ENCODE measurements at places on chromosomes 5 and 9.

- DNase-seq, result no peak
These were observed 160.2 kb downstream of the MED10 start for GRCh38 chr5:6218116-6218515.

- DNase-seq, result no peak
These were observed 200.5 kb upstream of the GAS1 start for GRCh38 chr9:87147839-87148238.

DNA sequence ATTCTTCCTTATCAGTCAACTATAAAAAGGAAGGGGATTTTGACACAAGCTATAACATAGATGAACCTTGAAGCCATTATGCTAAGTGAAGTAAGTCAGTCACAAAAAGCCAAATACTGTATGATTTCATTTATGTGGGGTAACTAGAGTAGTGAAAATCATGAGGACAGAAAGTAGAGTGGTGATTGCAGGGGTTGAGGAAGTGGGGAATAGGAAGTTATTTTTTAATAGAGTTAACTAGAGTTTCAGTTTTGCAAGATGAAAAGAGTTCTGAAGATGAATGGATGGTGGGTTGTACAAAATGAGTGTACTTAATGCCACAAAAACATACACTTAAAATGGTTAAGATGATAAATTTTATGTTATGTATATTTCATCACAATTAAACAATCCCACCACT lies 65.4 kb upstream of the FAM174A start:
- no peak for DNase-seq

DNA sequence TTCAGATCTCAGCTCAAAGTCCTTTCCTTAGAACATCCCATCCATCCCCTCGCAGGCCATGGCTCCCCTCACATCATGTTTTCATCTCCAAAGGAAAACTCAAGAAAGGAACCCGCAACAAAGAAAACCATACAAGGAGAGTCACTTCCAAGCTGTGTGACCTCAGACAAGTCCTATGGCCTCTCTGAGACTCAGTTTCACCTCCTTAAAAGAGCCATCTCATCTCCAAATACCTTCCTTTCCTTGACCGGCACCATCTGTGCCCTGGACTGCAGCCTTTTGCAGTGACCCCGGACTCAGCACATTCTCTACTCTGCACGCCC lies 10.7 kb downstream of the CORO2A start:
- DNase-seq, result no peak

DNA sequence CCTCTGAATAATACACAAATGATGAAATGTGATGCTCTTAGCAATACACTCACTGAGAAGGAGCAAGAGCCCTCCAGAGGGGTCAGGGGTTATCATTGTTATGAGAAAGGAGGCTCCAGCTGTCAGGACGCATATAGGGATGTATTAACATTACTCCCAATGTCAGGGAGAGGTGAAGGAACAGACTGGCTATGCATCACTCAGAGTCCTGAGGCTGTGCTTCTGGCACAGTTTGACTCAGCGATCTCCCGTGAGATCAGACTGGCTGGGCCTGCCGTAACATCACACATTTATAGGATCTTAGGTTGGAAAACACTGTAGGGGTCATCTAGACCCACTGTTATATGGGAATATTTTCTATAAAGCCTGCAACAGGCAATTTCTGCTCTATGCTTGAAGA lies 226.5 kb upstream of the GLRA1 start:
- no peak for DNase-seq

DNA sequence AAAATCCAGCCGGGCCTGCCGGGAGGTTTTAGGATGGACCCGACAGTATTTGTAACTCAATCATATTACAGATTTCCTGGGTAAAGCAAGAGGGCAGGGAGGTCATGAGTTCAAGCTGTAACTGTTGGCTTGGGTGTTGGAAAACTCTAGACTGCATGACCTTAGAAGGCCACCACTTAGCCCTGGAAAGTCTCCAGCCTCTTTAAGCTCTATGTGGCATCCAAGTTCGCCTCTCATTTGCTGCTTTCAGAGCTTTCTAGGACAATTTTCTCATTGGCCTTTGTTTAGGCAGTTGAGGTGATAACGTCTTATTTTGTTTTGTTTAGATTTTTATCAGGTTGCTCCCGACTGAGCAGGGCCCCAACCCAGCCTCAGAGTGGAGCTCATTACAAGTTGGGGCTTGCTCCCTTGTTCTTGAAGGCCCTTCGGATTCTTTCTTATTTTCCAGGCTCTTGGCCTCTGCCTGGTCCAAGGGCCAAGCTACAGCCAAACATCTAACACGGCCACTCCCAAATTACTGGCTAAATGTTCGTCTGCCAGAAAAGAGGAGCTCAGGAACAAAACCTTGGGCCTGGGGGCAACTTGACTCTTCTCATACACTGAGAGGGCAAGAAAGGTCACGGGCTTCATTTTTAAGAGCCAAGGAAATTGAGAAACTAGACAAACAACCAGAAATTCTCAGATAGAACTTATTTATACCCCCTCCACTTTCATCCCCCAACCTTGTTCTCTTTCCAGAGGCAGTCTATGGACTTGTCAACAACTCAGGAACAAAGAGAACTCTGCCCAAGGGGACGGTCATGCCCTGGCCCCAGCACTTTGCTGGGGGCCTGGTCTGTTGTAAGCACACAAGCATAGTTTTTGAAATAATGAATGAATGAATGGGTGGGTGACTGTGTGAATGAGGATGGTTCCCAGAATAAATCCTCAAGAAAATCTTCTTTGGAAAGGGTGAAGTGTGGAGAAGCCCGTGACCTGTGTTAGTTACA lies 526.9 kb downstream of the BNC2 start:
- DNase-seq, result no peak

DNA sequence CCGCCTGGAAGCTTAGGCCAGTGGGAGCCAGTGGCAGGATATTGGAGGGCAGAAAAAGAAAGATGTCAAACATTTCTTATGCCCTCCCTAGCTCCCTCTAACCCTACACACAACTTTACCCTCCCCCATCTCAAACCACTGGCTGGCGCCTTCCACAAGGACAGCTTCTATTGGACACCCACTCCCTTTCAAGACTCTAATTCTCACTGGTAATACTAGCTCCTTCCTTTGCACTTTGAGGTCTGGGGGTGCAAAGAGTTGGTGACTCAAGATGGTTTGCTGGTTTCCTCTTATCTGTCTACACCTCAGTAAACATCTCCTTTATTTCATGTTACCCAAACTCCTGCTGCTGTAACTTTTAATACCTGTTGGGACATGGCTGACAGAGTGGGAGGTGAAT lies 11.6 kb upstream of the ITGA1 start:
- peak; percentile 22 for DNase-seq

GRCh38 chr5:150148117-150148927 lies 7.3 kb downstream of the PDGFRB start:
- DNase-seq, result no peak

GRCh38 chr9:110192531-110193261 lies 15.3 kb downstream of the C9orf152 start:
- no peak for DNase-seq

- no peak for DNase-seq
These were observed 233.8 kb downstream of the CCDC171 start for GRCh38 chr9:15786616-15787015.

- DNase-seq, result no peak
These were observed 159.2 kb downstream of the FRMD3 start for GRCh38 chr9:83379045-83379444.

DNA sequence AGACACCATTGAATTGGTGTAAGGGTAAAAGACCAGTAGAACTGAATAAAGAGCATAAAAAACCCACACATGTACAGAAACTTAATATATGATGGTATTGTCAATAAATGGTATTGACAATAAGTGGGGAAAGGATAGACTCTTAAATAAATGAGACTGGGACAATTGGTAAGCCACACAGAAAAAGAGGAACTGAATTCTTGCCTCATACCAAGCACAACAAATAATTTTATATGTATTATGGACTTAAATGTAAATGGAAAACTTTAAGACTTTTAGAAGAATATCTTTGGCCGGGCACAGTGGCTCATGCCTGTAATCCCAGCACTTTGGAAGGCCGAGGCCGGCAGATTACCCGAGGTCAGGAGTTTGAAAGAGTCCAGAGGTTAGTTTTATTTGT lies 37.9 kb upstream of the PPP2CA start:
- no peak for DNase-seq

DNA sequence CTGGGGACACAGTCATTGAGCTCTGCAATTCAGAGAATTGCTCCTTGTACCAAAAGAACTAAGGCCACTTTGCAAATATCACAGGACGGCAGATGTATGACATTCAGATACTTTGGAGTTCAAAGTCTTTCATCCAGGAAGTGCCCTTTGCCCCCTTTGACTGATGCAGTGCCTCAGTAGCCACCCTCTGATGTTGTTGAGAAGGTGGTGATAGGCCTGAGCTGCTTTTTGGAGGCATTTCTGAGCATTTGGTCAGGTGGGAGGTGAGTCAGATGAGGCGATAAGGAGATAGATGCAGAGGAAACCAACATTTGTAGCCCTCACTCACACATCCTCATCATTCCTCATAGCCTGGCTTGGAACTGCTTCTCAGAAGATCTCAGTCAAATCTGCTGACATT lies 63.4 kb downstream of the ANGPTL2 start:
- DNase-seq, result no peak

- no peak for DNase-seq
These were observed 325.8 kb downstream of the TENT4A start for GRCh38 chr5:7039074-7039473.

DNA sequence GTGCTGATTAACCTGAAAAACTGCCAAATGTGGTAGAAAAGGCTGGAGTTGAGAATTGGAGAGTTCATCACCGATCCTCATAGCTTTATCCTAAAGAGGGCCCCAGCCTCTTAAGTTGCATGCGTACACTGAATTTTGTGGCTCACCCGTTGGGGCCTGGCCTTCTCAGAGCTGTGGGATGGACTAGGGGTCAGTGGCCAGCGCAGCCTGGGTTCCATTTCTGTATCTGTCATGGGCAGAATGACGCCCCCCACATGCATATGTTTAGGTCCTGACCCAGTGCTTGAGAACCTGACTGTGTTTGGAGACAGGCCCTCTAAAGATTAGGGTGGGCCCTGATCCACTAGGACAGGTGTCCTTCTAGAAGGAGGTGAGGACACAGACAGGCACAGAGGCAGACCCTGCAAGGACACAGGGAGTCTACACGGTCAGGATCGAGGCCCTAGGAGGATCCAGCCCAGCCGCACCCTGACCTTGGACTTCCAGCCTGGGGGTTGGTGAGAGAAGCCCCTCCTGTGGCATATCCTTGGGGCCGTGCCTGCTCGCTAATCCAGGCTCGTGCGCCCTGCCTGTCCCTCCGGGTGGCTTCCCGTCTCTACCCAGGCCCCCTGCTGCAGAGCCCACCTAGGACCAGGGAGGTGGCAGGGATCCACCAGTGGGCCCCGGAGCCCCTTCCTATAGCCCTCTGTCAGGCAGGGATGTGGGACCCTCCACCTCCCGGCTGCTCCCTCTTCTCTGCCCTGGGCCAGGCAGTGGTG lies 32.2 kb downstream of the NDUFS6 start:
- DNase-seq, result no peak

GRCh38 chr5:73280821-73281746 lies 108.1 kb downstream of the TMEM174 start:
- DNase-seq, result no peak

GRCh38 chr9:72674961-72675360 lies 153.6 kb downstream of the TMC1 start:
- no peak for DNase-seq

DNA sequence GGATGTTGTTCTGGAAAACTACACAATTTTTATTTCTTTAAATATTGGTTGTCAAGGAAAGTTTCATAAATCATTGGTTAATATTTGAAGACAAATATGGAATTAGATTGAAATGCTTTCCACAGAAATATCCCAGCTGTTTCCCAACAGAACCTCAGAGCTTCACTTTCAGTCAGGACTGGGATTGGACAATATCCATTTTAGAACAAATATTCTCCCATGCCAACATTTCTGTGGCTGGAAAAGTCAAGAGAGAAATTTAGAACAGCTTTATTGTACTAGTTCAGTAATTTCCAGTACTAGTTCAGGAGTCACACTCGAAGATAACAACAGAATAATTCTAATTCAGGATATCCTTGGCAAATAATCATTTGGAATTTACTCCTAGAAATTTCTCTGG lies 116.1 kb upstream of the TUT7 start:
- DNase-seq, result no peak

- no peak for DNase-seq
These were observed 155.0 kb downstream of the MAN2A1 start for GRCh38 chr5:109844695-109845094.

DNA sequence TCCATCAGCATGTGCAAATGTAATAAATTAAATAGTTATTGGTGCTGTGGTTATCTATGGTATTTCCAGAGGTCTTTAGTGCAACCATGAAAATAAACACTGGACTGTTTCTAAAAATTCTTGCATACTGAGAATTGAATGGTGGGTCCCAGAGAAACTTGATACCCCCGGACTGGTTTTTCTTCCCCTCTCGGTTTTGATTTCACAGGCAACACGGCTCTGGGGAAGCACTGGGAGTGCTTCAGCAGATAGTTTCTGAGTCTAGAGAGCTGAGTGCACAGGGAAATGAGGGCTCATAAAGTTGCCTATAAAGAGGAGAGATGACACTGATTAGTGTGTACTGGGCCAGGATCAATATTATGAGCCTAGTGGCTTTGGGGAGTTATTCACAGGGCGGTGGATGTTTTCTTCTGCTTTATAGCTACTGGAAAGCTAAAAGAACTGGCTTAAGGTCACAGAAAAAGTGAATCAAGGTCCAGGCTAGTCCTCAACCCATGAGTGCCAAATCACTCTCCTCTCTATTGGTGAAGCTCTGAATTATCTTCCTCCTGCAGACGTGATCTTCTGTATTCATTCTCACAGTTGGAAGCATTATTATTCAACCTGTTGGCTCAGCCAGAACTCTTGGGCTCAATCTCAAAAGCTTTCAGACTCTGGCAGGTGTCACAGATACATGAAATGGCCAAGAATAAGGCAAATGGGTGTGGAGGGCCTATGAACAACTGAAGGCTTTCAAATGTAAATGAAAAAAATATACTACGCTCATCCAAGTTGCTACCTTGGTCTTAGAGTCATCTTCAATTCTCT lies 170.2 kb upstream of the HMHB1 start:
- no peak for DNase-seq

DNA sequence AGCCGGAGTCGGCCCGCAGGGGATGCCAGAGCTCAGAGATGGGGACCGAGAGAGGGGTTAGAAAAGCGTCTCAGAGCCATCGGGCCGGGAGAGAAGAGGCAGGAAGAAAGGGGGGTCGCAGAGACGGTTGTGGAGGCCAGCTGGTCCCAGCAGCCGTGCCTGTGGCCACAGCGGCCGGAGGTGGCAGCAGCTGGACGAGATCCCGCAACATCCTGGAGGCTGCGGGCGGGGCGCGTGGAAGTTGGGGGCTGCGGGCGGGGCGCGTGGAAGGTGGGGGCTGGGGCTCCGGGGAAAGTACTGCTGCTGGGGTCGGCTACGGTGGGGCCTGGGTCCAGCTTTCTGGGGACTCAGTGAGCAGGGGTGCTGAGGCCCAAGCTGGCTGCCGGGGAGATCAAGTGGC lies 34.4 kb upstream of the EGFL7 start:
- DNase-seq, result no peak

Measured in CD4-positive, alpha-beta T cell treated with Interleukin-1 beta for 1 hour (primary cell).